ENCODE measurements at places on chromosomes 16 and 17.

DNA sequence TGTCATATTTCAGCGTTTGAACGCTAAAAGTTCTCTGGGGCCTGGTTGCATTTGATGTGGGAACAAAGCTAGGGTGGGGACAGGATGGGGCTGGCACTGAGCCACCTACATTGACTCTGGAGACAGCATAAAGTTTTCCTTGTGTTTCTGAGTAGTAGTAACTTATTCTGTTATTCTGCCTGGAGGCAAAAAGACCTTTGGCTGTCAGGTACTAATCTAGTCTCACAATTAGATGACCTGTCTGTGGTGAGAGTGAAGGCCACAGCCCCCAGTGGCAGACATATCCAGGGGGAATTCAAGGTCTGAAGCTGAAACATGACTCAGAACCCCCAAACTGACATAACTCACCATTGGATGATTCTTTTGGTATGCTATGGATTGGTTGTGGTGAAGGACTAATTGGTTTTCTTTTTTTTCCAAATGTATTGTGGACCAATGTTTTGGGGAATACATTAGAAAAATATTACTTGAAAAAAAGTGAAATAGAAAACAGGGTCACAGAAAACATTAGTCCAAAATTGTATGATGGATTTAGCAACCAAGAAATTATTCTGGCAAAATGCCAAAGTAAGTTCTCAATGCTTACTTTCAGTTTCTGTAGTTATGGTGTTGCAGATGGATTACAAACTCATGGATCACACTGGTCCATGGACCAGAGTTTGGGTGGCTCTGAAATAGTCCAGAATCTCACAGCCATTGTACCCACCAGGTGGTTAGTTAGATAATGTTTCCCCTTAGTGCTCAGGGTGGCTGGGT is 10.5 kb upstream of the SALL1 start:
- DNase-seq, result no peak

DNA sequence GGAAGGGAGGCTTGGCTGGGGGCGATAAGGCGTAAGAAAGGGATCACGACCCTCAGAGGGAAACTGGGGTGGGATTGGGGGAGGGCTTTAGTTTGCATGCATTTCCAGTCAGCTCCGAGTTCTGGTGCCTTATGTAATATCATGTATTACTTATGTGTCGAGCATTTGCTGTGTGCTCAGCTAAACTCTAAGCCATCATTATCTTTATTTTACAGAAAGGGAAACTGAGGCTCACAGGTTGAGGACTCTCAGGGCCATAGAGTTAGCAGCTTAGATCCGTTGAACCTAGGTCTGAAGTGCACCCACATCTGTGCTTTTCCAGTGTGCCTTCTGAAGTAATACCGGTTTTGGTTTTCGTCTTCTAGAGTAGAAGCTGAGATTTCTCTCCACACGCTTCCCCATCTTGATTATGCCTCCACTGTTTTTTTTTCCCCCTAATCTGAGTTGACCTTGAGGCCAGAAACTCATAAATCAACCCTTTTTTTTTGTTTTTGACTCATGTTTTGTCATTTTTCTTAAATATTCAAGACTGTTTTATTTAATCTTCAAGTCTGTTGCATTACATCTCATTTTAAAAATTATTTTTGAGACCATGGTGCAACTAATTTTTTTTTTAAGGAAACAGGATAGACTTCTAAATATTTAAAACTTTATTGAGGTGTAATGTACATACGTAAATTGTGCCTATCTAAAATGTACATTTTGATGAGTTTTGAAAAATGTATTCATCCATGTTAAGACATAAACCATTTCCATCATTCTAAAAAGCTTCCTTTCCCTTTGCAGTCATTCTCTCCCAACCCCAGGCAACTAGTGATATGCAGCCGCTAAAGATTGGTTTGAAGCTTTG is 741 bp downstream of the CYB5B start:
- no peak for DNase-seq

DNA sequence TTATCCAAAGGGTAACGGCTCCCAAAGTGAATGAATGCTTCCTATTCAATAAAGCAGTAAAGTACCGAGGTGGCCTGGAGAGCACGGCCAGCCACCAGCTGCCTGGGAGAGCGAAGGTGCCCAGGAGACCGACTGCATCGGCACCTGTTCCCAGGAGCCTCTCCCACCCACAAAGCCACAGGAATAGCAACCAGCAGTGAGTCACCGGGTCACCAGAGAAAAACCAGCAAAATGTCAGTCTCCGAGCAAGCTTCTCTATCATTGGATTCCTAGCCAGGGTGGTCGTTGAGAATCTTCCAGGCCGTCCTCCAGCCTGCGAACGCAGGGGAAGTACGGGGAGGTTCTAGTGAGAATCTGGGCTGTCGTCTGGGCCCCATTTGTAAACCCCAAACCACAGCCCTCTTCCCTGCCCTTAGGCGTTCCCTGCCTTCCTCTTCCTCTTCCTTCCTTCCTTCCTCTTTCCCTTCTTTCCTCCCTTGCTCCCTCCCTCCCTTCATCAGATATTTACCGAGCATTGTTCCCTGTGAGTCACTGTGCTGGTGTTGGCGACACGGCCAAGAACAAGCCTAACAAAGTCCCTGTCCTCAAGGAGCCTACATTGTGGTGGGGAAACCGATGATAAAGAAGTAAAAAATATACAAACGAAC is 114.6 kb downstream of the SLC39A11 start:
- DNase-seq, result peak; percentile 81

DNA sequence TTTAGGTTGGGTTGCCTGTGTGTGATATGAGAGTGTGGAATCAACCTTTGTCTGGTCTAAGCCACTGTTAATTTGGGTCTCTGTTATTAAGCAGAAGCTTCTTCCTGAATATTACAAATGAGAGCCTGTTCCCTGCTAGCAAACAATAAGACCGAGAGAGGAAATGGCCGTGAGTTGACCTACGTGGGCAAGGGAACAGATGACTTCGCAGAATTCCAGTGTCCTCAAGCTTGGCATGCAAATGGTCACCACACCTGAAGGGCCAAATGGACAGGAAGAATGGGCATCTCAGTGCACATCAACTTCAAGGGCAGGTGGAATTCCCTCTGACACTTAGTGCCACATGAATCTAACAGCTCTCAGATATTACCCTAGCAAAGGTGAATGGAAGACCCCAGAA is 250.8 kb upstream of the FOXF1 start:
- no peak for DNase-seq

- DNase-seq, result peak; percentile 59
These were observed 13.4 kb upstream of the ATP5MC1 start for GRCh38 chr17:48878920-48879898.

GRCh38 chr16:79269211-79269863 is 331.2 kb downstream of the MAF start:
- DNase-seq, result no peak

DNA sequence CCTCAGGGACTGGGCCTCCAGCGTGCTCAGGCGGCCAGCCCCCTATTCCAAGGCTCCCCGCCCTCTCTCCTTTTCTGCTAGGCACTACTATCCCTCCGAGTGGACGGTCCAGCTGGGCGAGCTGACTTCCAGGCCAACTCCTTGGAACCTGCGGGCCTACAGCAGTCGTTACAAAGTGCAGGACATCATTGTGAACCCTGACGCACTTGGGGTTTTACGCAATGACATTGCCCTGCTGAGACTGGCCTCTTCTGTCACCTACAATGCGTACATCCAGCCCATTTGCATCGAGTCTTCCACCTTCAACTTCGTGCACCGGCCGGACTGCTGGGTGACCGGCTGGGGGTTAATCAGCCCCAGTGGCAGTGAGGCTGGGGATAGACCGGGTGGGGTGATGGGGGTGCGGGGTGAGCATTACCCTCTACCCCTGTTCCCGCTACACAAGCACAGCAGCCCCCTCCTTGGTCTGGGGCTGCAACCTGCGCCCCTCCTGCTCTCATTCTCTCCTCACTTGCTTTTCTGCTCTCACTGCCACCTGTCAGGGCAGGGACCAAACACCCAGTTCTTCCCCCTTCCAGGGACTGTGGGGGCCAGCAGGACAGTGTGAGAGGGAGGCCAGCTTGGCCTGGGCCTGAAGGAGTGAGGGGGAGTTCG is 1.1 kb downstream of the PRSS41 start:
- DNase-seq, result no peak

- DNase-seq, result no peak
These were observed 27.1 kb downstream of the PMP22 start for GRCh38 chr17:15238057-15238456.

- DNase-seq, result no peak
These were observed 62.8 kb upstream of the B4GALNT2 start for GRCh38 chr17:49069585-49070273.

GRCh38 chr17:52147872-52148271 is 10.6 kb downstream of the CA10 start:
- DNase-seq, result no peak

DNA sequence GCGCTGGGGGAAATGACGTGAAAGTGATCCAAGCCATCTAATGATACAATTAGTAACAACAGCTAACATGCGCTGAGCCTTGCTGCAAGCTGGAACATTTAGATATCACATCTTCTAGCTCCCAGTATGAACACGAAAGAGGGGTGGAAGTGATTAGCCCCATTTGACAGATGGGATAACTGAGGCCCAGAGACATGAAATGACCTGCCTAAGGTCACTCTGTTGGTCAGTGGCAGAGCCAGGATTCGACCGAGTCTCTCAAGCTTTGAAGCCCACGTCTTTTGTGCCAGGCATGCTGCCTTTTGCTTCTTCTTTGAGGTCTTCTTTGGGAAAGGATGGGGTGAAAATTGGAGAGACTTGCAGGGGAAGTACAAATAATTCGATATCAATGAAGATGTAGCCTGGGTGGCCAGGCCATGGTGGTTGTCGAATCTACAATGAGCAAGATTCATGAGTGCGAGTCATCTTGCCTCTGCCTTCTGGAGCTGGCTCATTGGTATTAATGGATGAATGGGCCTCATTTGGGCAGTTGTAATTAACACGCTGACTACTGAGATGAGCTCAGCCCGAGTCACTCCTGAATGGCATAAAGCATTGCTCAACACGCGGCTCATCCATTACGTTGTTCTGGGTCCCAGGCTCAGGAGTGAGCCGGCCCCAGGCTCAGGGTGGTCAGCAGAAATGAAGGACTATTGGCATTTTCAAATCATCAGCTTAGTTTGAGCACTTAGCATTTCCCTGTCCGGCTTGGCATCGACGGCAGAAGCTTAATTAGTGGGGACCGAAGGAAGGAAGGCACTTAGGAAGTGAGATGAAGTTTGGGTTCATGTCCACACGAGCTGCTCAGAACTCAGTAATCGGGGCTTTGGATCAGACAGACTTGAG is 28.0 kb upstream of the GPRC5B start:
- peak; percentile 25 for DNase-seq

GRCh38 chr16:47317465-47318240 is 143.2 kb downstream of the ITFG1 start:
- no peak for DNase-seq

DNA sequence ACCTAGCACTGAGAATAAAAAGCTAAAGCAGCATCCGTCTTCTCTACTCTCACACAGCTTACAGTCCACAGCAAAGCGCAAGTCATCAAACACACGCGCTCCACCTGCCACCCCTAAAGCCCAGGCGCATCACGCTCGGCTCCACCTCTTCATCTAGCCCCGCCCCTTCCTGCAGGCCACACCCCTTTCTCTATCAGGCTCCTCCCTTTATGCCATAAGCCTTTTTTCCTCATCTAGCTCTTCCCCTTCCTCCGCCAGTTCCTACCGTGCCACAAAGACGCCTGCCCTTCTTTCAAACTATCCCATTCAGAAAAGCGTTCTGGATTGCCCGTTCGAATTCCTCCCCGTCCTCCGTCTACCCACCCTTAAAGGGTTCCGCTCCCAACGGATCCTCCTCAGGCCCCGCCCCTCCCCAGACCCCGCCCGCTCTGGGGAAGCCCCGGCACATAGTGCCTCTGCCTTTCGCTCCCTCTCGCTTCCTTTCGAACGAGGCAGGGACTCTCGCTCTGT is 417 bp downstream of the C16orf46 start:
- peak; percentile 80 for DNase-seq

DNA sequence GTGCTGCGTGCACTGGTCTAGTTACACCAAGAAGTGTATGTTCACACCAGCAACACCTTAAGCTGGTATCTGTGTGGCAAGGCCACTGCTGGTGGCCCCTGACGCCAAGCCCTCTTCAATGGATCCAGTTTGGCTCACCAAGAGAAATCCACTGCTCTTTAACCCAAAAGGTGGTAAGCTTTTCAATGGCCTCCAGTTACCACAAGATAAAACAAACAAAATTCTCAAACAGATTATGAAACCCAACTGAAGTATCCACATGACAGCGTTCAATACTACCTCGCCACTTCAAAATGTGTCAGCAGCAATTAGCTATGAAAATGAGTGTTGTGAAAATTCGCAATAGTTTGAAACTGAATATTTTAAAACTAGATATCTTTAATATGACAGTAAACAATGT is 96.5 kb upstream of the AKTIP start:
- no peak for DNase-seq

GRCh38 chr17:79607940-79608623 is 2.8 kb downstream of the RBFOX3 start:
- DNase-seq, result peak; percentile 11

- DNase-seq, result no peak
These were observed 734 bp downstream of the ARHGDIG start for GRCh38 chr16:280991-281659.

- DNase-seq, result no peak
These were observed 27.7 kb downstream of the PPM1E start for GRCh38 chr17:58783380-58783779.

DNA sequence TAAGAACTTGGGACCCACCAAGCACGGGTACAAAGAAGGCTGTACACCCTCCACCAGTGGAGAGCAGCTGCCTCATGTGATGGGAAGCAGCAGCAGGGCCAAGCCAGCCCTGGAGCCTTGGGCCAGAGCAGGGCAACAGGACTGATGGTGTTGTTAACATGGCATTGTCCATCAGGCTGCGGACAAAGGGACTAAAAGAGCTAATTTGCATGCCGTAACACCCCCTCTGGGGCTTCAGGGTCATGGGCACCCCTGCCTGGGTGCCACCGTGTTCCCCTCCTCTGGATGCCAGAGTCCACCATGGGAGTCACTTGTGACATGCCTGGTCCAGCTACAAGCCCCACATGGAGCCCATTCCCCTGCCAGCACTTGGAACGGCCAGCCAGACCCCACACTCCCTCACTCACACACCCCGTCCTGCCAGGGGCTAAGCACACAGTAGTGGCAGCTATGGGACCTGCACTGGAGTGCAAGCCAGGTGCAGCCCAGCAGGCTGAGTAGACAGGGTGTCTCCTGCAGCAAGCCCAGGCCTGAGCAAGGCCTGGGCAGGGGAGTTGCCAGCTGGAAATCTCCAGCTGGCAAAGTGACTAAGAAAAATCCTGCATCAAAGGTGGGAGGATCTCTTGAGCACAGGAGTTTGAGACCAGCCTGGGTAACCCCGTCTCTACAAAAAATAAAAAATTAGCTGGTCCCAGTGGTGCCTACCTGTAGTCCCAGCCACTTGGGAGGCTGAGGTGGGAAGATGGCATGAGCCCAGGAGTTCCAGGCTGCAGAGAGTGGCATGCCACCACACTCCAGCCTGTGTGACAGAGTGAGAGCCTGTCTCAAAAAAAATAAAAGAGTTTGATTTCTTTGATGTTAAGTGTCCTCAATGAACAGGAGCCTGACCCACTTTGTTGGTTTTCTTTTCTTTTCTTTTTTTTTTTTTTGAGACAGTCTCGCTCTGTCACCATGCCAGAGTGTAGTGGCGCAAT is 33.7 kb downstream of the NOL11 start:
- DNase-seq, result no peak
